Mucosa of gallbladder (tissue), 1 donor: ENCODE measurements at places on chromosomes 2 and 18.

DNA sequence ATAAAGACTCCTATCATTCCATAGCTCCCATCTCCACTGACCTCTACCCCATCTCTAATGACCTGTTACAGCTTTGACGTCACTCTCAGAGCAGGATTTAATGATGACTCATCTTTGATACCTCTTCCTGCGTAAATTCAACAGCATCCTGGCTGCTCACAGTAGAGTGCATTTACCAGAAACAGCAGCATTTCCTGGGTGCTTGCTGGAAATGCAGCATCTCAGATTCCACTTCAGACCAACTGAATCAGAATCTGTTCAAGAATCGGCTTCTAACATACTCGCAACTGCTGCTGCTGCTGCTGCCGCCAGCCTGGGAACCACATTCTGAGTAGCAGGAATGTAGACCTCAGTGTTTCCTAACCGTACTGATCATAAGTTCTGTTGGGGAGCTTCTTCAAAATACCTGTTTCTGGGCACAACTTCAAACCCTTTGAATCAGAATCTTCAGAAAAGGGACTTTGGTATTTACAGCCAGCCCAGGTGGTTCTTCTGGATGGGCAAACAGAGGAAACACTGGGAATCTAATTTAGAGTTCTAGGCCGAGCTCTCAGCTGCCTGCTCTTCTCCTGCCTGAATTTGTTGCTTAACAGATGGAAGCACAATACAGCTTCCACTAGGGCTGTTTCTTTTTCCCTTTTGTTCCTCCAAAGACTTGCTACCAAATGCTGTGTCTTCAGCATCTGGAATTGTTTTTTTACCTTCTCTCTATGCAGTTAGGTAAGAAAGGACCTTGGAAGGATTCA, 241.4 kb downstream of the NCKAP5 start:
- DNase-seq = no peak

DNA sequence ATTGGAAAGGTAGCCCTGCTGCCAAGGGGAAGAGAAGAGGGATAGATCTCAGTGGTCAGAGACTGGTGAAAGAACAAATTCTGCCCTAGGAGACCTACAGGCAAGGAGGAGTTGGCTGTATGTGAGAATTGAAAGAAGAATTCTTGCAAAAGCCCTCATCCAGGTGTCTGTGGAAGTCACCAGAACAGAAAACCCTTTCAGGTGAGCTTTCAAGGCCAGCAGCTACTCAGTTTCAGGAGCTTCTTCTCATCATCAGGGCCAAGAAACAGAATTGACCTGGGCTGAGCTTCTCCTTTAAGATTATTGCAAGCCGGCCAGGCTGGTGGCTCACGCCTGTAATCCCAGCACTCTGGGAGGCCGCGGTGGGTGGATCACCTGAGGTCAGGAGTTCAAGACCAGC, 110.2 kb downstream of the CDK15 start:
- DNase-seq = no peak

DNA sequence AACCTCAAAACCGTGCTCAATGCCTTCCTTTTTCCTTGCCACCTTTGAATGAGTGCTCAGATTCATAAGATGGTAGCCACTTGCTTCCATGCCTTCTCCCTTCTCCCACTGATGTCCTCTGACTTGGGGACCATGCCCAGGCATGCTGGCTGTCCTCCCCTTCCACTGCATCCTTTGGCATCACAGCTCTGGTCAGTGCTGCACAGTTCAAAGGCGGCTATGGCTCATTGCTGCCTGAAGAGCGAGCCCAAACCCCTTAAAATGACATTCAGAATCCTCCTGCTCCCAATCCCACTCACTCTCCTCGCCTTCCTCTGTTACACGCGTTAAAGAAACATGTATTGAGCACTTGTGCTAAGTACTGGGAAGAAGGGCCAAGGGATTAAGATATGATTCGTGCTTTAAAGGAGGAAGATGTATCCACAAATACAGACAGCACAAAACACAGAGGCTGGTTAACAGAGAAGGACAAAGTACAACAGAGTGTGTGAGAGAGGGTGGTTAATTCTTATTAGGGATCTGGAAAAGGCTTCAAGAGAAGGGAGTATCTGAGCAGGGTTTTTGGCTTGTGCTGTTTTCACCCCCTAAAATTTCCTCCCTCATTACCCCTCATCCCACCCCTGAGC, 81.8 kb downstream of the CERKL start:
- DNase-seq = no peak

GRCh38 chr2:240965296-240965904, 33.0 kb upstream of the SNED1 start:
- DNase-seq = no peak

- no peak for DNase-seq
Measured at GRCh38 chr2:98903767-98904485, 32.1 kb downstream of the CRACDL start.

DNA sequence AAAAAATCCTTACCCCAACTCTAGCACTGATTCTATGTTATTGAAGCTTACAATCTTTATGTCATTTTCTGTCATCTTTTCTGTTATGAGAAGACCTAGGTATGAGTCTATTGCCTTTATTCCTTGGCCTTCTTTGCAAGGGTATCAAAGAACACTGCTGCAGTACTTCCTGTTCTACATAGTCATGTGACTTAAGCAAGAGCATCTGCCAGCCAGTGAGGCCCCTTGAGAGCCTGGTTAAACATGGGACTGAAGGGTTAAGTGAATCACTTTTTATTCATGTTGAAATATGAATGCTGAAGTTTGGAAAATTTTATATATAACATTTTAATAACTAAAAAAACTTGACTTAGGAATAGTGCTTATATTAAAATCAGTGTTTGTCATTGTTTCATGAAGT, 844 bp upstream of the CPS1 start:
- DNase-seq = no peak

GRCh38 chr2:10894264-10894935, 17.3 kb upstream of the KCNF1 start:
- DNase-seq = no peak

DNA sequence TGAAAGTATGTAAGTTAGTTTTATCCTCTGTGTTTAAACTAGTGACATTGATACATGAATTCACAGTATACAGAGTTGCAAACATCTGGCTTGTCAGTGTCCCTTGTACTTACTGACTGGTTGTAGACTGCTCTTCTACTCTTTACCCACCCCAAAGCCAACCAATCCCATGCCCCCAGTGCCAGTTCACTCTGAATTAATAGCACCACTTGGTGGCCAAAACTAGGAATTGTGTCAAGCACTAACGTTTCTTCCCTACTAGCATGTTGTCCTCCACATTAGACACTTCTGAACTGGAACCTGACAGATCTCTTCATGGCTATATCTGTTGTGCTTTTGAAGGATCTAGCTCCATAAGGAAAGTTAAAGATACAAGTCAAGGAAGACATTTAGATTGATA, 27.2 kb upstream of the OTX1 start:
- DNase-seq = no peak

GRCh38 chr2:8485736-8486135, 196.1 kb upstream of the ID2 start:
- DNase-seq = no peak

GRCh38 chr18:58057291-58057965, 13.4 kb downstream of the NEDD4L start:
- DNase-seq = peak; percentile 30

- no peak for DNase-seq
Measured at GRCh38 chr2:16013359-16013911, 73.1 kb downstream of the MYCN start.

GRCh38 chr2:138867341-138867740, 87.2 kb upstream of the NXPH2 start:
- no peak for DNase-seq

GRCh38 chr2:204110338-204110741, 173.8 kb downstream of the ICOS start:
- no peak for DNase-seq

DNA sequence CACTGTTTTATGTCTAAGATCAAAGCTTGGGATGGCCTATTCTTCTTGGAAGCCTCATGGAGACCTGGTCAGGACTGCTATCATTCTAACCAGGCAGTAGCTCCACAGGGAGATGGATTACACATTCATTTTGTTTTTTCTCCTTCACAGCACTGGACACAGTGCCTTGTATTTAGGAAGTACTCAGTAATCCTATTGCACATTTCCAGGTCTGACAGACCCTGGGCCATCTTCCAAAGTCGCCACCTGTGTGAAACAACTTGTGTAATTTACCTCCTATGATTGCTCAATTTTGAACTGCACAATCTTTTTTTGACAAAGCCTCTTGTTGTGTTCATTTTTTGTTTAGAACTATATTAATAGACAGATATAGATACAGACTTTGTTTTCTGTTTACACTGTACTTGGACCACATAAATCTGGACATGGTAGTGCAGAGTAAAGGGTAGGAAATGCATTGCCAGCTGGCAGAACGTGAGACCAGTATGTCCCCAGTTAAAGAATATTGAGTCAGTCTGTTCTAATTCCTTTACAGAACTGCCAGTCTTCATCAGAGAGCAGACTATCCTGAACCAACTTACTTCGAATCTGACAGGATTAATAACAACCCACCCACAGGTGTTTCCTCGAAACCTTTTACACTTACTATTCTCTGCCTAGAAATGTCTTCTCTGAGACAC, 277.8 kb upstream of the CYRIA start:
- no peak for DNase-seq

DNA sequence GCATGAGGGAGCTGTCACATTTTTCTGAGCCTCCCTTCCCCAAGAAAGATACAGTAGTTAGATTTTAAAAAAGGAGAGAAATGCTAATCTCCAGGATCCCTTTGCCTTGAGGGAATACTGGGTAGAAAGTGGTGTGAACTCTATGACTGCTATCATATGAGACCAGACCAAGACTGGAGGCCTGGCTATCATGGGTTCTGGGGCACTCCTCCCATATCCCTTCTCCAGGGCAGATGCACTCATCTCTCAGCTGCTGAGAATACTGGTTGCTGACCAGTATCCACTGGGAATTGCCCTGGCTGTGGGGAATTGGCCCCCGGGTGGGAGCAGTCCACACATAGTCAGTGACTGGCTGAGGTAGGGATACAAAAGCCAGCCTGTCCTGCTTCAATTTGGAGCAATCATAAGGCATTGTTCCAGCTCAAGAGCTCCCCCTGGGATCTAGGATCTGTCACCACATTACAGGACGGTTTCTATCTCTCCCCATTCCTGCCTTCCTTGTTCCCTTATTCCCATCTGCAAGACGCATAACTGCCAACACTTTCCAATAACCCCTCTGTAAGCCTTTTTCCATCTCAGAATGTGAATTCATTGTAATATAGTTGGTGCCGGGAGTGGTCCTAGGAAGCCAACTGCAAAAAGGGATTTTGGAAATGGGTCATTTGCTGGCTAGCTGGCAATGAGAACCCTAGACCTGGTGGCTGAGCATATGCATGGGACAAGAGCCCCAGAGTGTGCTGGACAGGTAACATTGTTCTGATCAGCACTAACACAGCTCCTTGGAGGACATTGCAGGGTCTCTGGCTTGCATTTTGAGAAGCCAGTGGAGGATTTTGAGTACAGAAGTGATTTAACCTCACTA, 35.4 kb upstream of the REEP1 start:
- peak; percentile 54 for DNase-seq

GRCh38 chr2:117621326-117621725, 193.2 kb upstream of the DDX18 start:
- DNase-seq = no peak

GRCh38 chr2:81895620-81896250, 1591.2 kb upstream of the LRRTM1 start:
- no peak for DNase-seq

GRCh38 chr2:152548996-152549395, 168.3 kb downstream of the PRPF40A start:
- no peak for DNase-seq

- DNase-seq = no peak
Measured at GRCh38 chr2:29015701-29016470, 34.8 kb downstream of the TOGARAM2 start.

GRCh38 chr2:11465485-11466306, at the start of gene E2F6:
TSS of gene E2F6 (minus strand) at chr2:11466161. CDS start at chr2:11465879, 282 bp downstream.
- DNase-seq = peak; percentile 92

DNA sequence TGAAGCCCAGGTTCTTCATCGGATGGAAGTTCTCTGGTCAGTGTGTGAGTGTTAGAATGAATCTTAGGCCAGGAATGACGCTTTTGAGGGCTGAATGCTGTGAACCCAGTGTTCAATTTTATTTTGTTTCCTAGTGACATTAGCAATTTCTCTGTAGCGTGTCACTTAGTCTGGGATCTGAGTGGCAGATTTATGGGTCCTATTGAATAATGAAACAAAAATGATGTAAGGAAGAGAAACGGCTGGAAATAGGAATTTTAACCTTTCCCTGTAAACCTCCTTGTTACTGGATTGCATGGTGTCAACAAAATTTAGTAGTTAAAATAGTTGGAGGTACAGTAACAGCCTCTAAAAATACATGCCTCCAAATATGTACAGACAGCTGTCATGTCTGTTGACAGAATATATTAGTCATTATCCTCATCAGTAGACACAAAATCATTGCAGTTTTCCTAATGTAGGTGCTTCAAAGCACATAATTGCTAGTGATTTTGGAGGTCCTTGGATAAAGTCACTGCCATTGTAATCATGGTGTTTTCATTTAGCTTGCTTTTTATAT, 223.8 kb upstream of the SPRED2 start:
- no peak for DNase-seq

DNA sequence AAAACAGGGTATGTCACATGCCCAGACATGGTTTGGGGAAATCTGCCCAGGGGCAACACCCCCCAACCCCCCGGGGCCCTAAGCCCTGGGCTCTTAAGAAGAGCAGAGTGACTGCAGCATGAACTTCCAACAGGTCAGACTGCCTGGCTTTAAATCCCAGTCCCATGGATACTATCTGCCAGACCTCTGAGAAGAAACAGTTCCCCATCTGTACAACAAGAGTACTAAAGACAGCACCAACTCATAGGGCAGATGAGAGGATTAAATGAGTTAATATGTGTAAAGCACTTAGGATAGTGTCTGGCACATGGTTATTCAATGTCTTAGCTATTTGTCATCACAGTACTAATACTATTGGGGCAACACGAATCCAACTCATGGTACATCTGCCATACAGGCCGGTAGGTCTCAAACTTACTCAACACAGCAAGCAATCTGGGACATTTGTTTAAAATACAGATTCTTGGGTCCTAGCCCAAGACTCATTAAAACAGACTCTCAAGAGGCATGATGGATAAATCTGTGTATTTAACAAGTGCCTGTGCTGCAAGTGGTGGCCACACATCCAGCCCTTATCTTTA, 23.4 kb downstream of the CDH2 start:
- DNase-seq = no peak

DNA sequence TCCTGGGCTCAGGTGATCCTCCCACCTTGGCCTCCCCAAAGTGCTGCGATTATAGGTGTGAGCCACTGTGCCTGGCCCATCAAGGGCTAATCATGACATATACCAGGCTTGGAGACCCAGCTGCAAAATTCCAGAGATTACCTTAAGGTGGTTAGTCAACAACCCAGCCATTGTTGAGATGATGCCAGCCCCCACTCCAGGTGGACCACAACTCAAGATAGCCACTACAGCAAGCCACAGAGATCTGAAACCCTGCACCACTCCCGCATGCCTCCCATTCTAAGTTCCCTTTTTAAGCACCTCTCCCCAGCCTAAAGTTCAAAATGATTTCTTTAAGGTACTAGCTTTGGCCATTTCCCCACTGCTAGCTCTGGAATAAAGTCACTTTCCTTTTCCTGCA, 4.6 kb upstream of the CLK1 start:
- DNase-seq = no peak
